ENCODE measurements at places on chromosomes 1 and 21.
A peak's percentile ranks its signal among the peaks of the same experiment; 100 is the strongest.

DNA sequence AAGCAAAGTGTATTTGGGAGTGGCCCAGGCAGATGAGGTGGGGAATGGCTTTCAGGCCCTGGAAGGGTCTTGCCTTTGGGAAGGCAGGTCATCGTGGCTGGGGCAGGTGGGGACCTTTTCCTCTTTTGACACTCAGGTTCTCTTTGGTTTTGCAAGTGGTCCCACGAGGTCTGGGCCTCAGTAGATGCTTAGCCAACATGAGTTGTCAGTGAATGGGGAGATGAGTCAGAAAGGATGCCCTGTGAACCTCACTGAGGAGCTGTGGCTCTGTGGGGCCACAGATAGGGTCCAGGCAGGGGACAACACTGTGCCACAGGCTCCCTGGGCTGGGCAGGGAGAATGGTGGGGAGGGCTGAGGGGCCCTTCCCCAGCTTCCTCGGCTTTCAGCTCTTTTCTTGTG, 19.0 kb downstream of the ARHGEF10L start:
- no peak for DNase-seq

DNA sequence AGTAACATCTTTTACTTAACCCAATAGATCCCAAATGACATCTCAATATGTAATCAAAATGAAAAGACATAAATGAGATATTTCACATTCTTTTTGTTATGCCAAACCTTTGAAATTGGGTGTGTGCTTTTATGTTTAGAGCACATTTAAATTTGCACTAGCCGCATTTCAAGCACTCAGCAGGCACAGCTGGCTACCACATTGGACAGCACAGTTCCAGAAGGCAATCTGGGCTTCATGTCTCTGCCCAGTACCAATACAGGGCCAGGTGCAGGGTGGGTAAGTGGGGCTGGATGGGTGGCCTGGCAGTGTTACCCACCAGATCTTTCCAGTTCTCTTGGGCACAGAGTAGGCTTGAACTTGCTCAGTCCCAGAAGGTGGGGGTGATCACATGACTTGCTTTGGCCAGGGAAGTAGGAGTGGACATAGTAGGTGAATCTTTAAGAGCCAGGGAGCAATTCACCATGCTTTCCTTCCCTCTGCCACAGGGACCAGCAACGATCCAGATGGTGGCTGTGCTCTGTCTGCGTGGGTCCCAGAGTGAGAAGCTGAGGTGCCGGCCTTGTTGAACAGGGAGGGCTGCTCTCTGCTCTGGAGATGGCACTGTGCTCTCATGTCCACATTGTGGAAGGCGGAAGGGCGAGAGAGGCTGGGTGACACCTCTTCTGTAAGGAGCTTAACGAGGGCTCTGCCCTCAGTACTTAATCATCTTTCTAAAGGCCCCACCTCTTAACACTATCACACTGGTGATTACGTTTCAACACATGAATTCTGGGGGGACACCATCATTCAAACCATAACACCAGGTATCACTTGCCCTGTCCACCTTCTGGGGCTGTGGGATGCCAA, 261.4 kb downstream of the GRIK3 start:
- DNase-seq: no peak

DNA sequence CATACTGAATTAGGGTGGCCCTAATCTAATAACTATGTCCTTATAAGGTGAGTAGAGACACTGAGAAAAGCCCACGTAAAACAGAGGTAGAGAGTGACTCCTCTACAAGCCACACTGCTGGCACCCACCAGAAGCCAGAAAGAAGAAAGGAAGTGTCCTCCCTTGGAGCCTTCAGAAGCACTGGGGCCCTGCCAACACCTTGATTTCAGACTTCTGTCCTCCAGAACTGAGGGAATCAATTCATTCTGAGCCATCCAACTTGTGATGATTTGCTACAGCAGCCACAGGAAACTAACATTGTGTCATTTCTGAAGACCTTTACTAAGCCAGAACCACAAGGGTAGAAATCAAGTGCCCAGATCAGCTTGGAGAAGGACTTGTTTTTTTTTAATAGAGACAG, 15.0 kb downstream of the GNB1 start:
- DNase-seq: no peak

DNA sequence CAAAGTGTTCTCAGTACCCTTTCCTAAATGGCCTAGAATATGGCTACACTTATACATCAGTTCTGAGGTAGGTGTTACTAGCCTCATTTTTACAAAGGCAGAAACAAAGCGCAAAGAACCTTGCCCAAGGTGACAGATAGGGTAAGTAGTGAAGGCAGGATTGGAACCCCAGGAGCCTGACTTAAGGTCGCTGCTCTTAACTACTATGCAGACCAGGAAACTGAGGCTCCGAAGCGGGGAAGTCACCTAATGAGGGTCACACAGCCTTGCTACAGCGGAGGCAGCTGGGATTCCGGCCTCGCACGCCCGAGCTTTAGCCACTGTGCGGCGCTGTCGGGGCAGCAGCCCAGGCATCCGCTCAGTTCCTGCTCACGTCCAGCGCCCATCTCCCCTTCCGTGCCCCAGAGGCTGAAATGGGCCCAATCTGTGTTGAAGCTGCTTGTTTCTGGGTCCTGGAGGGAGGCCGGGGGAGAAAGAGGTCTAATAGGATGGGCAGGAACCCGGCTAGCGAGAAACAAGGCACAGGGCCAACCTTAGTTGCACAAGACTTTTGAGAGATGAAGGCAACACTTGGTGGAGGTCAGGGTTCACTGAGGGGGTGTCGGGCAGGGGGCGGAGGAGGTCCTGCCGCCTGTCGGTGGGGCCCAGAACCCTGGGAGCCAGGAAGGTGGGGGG, 1.4 kb upstream of the FOXD2 start:
- DNase-seq: peak; percentile 84

GRCh38 chr1:172054172-172054571, 212.9 kb downstream of the DNM3 start:
- DNase-seq: no peak

DNA sequence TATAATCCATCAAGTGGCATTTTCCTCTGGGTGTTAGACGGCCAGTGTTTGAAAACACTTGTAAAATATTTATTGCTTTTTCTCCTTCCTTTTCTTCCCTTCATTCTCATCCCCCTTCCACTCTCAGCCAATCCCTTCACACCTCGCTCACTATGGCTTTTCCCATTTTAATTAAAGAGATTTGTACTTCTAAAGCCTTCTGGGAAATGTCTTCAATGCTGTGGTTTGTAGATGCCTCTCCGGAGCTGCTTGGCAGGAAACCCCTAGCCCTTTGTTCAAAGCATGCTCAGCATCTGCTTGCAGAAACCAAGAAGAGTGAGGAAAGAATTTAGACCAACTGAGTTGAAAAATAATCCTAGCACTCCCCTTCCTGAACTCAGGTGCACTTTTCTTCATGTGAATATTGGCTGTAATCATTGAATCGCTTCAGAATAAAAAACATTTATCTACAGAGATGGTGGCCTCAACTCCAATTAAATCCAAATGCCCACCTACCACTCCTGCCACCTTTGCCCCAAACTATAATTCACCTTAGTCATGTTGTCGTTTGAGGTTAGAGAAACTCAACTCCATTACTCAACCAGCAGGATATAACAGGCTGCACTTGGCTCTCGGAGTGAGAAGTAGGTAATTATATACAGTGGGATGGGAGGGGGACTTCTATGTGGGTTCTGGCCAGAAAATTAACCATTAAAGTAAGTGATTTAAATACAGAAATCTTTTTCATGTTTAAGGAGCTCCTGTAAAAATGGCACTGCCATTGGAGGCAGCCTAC, 659.4 kb upstream of the CAMK1G start:
- DNase-seq: no peak

DNA sequence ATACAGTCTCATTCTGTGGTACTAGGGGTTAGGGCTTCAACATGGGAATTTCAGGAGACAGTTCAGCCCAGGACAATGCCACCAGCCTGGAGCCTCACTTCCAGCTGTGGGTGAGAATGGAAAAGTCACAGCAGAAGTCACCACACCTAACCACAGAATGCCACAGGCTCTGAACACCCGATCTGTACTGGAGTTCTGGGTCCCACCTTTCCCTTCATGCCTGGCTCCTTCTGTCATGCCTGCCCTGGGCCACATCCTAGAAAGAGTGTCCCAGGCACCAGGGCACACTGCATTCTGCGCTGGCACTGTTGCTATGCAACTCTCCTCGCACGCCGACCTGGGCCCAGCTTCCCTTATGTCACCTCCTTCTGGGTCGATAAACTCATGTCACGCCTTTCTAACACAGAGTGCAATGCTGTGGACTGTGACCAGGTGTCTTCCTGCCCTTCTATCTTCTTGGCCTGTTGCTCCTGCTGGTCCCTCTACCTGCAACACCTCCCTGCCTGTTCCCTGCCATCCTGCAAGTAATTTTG, 21.2 kb downstream of the RCSD1 start:
- no peak for DNase-seq

DNA sequence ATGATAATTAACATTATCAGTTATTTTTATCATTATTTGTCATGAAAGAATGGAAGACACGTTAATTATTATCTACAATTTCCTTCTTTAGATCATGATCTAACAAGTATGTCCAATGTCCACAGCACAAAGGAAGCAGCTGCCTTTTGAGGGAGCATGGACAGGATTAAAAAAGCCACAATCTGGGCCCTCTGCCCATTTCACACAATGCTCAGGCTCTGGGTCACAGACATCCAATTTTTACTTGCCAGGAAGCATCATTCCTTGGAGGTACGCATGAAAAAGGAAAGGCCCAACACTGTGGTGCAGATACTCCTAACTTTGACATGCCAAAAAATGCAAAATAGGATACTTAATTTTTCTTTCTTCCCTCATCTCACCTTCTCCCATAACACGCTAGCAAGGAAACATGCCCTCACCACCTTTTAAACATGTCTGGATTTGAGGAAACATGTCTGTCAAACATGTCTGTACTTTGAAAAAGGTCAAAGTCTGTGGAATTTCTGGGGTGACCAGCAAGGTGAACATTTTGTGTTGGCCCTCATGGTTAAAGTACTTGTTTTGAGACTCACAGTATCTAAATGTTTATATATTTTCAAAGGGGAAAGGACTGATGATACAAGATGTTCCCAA, 40.0 kb downstream of the GADD45A start:
- no peak for DNase-seq

- no peak for DNase-seq
Measured at GRCh38 chr1:27318136-27318535, 3.8 kb upstream of the TMEM222 start.

GRCh38 chr21:37276377-37276776, 9.2 kb upstream of the VPS26C start:
- DNase-seq: no peak

DNA sequence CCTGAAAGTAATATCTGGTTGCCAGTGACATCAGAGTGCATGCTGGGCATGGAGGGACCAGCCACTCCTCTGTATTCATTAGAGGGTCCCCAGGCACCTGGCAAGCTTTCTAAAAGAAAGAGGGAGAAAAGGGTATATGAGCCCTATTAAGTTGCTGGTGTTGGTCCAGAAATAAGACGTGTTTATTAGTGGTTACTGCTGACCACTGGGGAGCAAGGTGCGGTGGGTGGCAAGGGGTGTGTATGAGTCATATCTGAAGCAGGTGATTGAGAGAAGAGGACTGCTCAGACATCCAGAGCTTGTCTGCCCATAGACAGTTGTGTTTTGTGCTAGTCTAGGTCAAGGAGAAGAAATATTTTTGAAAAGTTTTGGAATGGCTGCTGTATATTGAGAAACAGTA, 298.1 kb downstream of the TM2D1 start:
- DNase-seq: no peak

DNA sequence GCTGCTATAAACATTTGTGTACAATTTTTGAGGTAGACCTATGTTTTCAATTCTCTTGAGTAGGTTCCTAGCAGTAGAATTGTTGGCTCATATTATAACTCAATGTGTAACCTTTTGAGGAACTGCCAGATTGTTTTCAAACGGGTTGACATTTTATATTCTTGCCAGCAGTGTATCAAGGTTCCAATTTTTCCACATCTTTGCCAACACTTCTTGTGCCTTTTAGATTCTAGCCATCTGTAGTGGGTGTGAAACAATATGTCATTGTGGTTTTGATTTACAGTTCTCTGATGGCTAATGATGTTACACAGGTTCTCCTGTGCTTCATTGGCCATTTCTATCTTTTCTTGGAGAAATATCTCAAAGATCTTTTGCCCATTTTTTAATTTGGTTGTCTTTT, 36.4 kb downstream of the MAP3K7CL start:
- no peak for DNase-seq

GRCh38 chr1:204384636-204385352, 25.1 kb upstream of the PLEKHA6 start:
- DNase-seq: no peak

GRCh38 chr1:229726061-229726460, 100.0 kb downstream of the URB2 start:
- DNase-seq: no peak

Measured in right hindlimb (tissue), 1 donor.